ENCODE measurements at places on chromosomes 3 and 15.

DNA sequence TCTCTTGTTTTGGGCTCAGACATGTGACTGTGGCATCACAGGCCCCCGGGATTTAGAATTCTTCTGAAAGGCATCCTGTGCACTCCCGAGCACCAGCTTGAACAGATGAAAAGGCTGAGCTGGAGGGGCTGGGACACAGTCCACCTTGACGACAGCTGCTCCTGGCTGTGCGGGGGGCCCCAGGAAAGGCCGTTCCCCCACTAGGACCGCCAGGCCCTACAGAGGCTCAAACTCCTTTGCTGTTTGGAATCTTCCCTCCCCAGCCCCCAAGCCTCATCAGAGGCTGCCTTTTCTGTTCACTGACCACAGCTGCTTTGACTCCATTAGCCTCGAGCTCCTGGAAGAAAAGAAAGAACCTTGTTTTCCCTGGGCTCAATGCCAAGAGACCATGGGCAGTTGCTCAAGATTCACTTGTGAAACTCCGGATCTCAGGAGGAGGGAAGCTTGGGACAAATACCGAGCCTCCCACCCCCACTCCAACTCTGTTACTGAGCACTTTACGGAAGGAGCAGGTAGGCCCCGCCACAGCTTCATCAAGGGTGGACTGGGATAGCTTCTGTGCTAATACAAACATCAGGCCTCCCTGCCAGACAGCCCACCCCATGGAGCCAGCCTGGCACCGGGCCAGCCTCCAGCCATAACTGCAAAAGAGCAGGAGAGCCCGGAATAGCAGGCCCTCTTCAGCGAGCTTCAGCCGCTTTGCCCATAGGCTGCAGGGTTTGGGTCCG is 15.7 kb downstream of the CIDEC start:
- DNase-seq: peak; percentile 68

GRCh38 chr15:77376770-77377169 is 43.1 kb downstream of the PEAK1 start:
- no peak for DNase-seq

- DNase-seq: no peak
Observed at GRCh38 chr3:7309641-7310102, 448.8 kb downstream of the GRM7 start.

DNA sequence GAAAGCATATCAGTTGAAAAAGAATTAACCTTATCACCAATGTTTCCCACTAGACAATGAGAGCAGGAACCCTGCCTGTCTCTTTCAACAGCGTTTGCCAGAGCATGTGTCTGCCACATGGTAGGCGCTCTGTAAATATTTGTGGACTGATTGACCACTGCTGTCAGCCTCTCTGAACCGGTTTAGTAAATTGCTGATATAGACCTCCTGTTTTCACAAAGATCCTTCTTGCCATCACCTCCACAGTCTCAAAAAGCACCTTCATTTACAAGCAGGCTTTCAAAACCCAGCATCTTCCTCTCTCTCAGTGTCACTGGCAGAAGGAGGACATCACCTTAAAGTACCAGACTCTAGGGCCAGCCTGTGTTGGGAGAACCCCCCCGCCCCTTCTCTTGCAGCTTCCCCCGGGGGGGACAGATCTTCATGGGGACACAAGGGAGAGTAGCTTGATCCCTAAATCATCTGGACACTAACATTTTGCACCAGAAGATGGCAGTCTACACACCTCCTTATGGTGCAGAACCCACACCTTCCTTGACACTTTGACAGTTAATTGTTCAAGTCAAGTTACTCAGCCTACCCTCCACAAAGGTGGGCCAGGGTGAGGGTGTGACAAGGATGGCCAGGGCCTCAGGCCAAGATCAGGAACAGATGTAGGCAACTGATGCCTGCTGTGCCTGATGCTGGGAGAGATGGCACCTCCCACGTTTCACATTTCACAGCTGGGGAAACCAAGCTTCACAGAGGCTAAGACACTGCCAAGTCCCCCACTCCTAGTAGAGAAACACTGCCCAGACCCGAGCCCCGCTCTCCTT is 37.8 kb upstream of the USP3 start:
- DNase-seq: no peak

GRCh38 chr15:60079210-60079609 is 75.1 kb downstream of the FOXB1 start:
- DNase-seq: no peak

DNA sequence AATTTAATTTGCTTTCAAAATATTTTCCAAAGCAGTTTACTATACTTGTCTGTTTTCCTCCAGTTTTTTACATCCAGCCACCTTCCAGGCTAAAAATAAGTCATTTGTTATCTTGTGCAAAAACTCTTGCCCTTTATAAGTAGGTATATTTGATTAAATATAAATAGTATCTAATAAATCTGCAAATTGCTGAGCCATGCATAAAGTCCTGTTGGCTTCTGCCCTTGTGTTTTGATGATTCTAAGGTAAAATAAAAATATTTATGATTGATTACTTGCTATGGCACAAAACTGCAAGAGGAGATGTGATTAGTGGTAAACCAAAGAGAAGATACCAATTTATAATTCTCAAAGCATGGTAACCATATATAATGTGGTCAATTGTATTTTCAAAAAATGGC is 1026.7 kb downstream of the EPHA3 start:
- no peak for DNase-seq

GRCh38 chr15:26807517-26808427 is 34.9 kb upstream of the GABRB3 start:
- no peak for DNase-seq

- DNase-seq: no peak
Observed at GRCh38 chr3:188037195-188037718, 116.7 kb upstream of the LPP start.

DNA sequence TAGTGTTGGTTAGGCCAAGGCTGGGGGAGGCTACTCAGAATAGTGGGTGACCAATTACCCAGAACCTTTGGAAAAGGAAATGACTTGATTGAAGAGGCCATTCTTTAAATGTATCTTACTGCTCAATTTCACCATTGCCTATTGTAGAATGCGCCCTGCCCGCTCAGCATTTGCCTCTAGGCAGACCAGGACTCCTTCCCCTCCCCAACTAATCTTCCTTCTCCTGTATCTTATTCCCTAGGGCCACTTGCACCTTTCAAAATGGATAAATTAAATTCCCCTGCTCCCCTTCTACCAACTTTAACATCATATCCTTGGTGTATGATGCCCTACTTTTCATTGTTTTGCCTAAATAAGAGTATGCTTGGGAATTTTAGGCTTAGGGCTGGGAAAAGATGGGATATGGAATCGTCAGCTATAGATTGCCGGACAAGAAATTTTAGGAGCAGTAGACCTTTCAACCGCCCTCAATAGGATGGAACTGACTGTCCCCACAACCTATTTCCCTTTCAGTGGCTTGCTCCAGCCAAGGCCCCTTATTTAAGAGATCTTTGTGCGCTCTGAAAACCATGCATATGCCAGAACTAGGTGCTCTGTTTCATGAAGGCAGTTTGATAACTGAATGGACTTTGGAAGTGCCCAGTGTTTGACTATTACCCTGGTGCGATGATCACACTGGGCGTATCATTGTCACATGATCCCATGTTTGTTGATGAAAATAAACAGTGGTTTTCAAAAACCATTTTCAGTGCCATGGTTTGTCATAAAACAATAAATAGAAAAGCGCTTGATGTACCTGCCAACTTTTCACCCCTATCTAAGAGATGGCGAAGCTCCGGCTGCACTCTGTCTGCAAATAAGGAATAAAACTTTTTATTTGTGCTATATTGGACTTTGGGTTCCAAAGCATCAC is 74.3 kb upstream of the TSEN2 start:
- no peak for DNase-seq

DNA sequence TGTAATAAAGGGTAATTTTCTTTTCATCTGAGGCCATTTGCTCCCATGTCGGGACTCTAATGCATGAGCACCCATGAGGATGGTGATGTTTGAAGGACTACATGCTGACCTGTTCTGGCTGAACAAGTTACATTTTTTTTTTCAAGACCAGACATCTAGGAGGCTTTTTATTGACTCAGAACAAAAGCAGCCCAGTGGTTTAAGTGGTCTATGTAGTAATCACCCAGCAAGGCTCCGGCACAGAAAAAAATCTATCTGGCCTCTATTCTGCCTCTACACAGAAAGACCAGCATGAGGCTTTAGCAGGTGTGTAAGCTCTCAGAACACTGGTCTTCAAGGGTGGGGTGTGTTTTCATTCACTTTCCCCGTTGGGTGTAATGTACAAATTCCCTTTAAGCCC is 95.1 kb upstream of the ZBED2 start:
- peak; percentile 46 for DNase-seq

Measured in AG09309 (cell line).